Activated T-helper 1 cell treated with anti-CD3 and anti-CD28 coated beads, Interleukin-12 subunit alpha, Interleukin-12 subunit beta, Interleukin-2, Interleukin-4 antibody, amounts not matched to agents 30 ng/mL and 10 ng/mL and 1 ng/mL, durations not matched to agents 14 hours and 24 hours and 36 hours (primary cell): ENCODE measurements at places on chromosomes 1 and 21. TPM values are rescaled to one million over a fixed set of nuclear protein-coding genes. Genes with fewer than 3 reads are reported as not detected.

DNA sequence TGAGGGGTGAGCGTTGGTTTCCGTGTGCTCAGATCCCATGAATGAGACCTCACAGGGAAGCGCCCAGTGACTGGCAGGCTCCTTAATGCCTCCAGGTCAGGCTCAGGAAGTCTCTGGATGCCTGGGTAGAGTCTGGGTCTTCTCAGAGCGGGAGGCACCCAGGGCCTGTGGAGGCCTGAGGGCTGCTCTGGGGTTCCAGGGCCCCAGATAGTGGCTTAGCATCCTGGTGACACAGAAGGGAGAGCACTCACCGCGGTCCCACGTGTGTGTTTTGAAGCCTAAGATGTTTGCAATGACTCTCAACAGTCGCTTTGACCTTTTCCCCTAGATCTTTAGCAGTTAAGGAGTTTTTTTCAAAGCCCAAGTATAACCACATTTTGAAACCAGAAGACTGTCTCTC, 25.0 kb downstream of the PRMT2 start:
- H3K27ac ChIP-seq, result no peak overlapping the region
- peaks cover 32% of the 10 kb centered on the region for H3K36me3 ChIP-seq
- H3K4me1 ChIP-seq, result peaks cover 4% of the 10 kb centered on the region
- no peak overlapping the region for H3K4me3 ChIP-seq
- no peak for DNase-seq
- H3K27me3 ChIP-seq, result no peaks in the 10 kb centered on the region

Gene DTL
- total RNA-seq, result 91.0 and 94.8 TPM in 2 replicates

DNA sequence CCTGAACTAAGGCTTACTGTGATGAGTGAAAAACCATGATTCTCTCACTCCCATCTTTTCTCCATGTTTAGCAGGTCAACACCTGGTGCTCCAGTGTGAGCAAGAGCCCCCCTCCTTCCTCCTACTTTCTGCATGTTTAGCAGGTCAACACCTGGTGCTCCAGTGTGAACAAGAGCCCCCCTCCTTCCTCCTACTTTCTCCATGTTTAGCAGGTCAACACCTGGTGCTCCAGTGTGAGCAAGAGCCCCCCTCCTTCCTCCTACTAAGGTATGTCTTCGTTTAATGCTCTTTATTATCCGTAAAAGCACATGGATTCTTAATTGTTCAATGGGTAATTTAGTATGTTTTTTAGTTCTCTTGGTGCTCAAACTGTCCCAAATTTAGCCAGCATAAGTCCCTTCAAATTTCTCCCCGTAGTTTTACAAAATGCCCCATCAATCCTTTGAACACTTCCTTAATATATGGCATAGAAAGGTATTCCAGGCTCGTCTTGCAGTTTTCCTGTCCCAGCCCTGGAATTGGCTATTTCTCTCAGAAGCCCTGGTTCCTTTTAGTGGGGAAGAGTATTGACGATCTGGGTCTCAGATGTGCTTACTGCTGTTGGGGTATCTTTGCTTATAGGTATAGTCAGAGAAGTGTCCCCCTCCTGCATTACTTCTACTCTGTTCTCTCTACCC, 760.8 kb upstream of the TPTE start:
- no peak overlapping the region for H3K4me3 ChIP-seq
- H3K27ac ChIP-seq, result no peak overlapping the region
- H3K27me3 ChIP-seq, result no peaks in the 10 kb centered on the region
- DNase-seq, result no peak

DNA sequence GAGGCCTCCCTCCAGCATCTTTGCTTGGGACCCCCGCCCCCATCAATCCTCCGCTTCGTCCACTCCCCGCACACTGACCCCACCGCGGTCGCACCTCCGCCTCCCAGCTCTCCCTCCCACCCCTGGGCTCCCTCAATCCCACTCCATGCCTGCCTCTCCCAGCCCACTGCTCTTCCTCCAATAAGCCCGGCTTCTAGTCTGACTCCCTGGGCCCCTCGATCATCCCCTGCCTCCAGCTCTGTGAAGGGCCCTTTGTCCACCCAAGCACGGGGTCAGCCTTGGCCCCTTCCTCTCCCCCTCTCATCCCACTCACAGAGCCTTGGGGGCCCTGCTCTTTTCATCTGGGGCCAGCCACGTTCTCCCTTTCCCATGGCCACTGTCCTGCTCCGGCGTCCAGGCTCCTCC, 1.5 kb upstream of the TMEM200B start:
- H3K4me1 ChIP-seq, result no peaks in the 10 kb centered on the region
- H3K27me3 ChIP-seq, result peaks cover 24% of the 10 kb centered on the region
- H3K4me3 ChIP-seq, result peak overlapping the region; percentile 82
- DNase-seq, result no peak
- H3K36me3 ChIP-seq, result peaks cover 1% of the 10 kb centered on the region

Gene USH2A
- not detected in 2 replicates for total RNA-seq

Gene CFAP141
- total RNA-seq, result not detected in 2 replicates

GRCh38 chr1:62746086-62746808, 37.7 kb upstream of the ATG4C start:
- H3K4me1 ChIP-seq, result no peaks in the 10 kb centered on the region
- no peaks in the 10 kb centered on the region for H3K36me3 ChIP-seq
- no peak for DNase-seq

DNA sequence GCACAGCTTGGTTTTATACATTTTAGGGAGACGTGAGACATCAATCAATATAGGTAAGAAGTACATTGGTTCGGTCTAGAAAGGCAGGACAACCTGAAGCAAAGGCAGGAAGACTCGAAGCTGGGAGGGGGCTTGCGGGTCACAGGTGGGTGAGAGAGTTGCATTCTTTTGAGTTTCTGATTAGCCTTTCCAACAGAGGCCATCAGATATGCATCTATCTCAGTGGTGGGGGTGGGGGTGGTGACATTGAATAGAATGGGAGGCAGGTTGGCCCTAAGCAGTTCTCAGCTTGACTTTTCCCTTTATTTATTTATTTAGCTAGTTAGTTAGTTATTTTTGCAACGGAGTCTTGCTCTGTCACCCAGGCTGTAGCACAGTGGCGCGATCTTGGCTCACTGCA, 85.6 kb downstream of the WDR4 start:
- no peaks in the 10 kb centered on the region for H3K4me1 ChIP-seq
- no peak overlapping the region for H3K4me3 ChIP-seq
- DNase-seq, result no peak
- no peaks in the 10 kb centered on the region for H3K36me3 ChIP-seq

- H3K4me1 ChIP-seq, result no peaks in the 10 kb centered on the region
- no peaks in the 10 kb centered on the region for H3K36me3 ChIP-seq
- DNase-seq, result no peak
- no peak overlapping the region for H3K27ac ChIP-seq
- peaks cover 2% of the 10 kb centered on the region for H3K27me3 ChIP-seq
Measured at GRCh38 chr21:40905251-40905650, 58.3 kb upstream of the DSCAM start.

DNA sequence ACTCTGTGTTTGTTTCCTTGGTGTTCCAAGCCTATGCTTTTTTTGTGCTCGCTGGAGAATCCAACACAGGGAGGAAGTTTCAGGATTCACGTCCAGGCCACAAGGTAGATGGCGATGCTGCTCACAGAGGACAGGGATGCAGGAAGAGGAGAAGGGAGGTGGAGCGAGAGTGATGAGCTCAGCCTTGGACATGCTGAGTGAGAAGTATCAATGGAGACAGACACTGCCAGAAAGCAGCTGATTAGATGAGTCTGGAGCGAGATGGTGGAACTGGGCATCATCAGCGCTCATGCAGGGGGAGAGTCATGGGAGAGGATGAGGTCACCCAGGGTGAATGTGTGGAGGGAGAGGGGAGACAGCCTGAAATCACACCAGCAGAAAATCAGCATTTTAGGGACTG, 110.0 kb downstream of the GLUL start:
- no peak overlapping the region for H3K27ac ChIP-seq
- H3K36me3 ChIP-seq, result no peaks in the 10 kb centered on the region
- peaks cover 5% of the 10 kb centered on the region for H3K27me3 ChIP-seq
- H3K4me3 ChIP-seq, result no peak overlapping the region

Gene SELP
- 0.13 TPM in 1 of 2 replicates, not detected in the other for total RNA-seq

DNA sequence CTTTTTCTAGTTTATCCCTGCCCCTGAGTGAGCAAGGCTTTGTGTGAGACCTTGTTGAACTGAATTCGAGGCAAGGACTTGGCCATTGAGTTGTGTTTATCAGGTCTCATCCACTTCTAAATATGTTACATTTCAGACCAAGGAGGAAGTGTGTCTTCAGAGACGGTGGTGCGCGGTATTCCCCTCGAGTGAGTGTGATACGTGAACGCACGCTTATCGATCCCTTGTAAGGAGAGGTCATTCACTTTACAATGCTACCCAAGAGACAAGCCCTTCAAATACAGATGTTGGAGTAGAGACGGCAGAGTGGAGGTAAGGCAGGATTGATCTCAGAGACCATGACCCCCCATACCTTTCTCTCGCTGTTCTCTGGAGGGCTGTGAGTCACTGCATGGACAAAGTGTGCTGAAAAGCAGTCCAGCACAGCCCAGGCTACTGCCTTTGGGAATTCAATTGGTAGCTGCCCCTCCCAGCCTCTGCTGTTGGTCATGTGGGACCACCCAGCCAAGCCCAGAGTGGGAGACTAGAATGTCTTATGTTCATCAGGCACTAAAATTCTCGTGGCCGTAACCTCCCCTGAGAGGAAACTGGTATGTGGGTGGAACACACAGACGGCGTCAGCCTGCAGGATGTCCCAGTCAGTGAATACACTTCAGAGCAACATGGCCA, 16.3 kb upstream of the MTARC1 start:
- peaks cover 4% of the 10 kb centered on the region for H3K27me3 ChIP-seq
- H3K36me3 ChIP-seq, result no peaks in the 10 kb centered on the region
- H3K27ac ChIP-seq, result no peak overlapping the region
- H3K4me3 ChIP-seq, result no peak overlapping the region
- DNase-seq, result no peak

Gene MATN1
- 0.42 and 0.70 TPM in 2 replicates for total RNA-seq

Gene UTS2
- total RNA-seq, result not detected in 2 replicates

GRCh38 chr1:57331620-57332019, 92.2 kb downstream of the DAB1 start:
- no peak overlapping the region for H3K27ac ChIP-seq
- no peaks in the 10 kb centered on the region for H3K36me3 ChIP-seq
- no peak overlapping the region for H3K4me3 ChIP-seq

- no peak overlapping the region for H3K4me3 ChIP-seq
- H3K36me3 ChIP-seq, result peaks cover 29% of the 10 kb centered on the region
- no peaks in the 10 kb centered on the region for H3K27me3 ChIP-seq
- no peaks in the 10 kb centered on the region for H3K4me1 ChIP-seq
Measured at GRCh38 chr1:21232044-21232443, 55.3 kb upstream of the EIF4G3 start.

Gene SUSD4
- total RNA-seq, result not detected in 2 replicates

Gene PIK3C2B
- 21.8 and 24.1 TPM in 2 replicates for total RNA-seq

- H3K4me1 ChIP-seq, result peaks cover 25% of the 10 kb centered on the region
- no peak overlapping the region for H3K27ac ChIP-seq
- H3K4me3 ChIP-seq, result no peak overlapping the region
- H3K27me3 ChIP-seq, result no peaks in the 10 kb centered on the region
- H3K36me3 ChIP-seq, result peaks cover 60% of the 10 kb centered on the region
Measured at GRCh38 chr21:34817821-34818661, 149.2 kb downstream of the CLIC6 start.

DNA sequence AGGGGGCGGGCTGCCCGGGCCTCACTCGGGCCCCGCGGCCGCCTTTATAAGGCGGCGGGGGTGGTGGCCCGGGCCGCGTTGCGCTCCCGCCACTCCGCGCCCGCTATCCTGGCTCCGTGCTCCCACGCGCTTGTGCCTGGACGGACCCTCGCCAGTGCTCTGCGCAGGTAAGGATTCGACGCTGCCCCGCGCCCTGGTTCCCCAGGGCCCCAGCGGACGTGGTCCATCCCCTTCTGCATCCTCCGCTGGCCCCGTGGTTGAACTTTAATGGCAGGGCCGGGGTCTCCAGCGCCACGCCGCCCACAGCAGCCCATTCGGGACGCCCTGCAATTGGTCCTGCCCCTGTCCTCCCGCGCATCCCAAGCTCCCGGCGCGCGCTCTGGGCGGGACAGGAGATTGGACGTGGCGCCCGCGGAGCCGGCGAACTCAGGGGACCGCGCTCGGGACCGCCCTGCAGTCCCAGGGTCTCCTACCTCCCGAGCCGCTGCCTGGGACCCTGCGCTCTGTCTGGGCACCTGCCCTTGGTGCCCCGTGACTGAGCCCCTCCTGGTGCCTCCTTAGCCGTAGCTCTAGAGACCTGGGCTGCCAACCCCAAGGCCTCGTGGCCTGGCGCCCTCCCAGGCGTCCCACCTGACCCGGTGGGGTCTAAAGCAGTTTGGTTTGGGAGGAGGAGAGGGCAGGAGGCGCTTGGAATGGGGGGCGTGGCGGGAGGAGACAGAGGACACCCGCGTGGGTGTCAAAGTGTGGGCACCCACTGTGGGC, at the start of gene ALPL:
TSS of gene ALPL (plus strand) at position 73 of the 762 bp plus-strand sequence. CDS start 44,659 bp downstream, outside the sequence.
- H3K4me1 ChIP-seq, result peaks cover 6% of the 10 kb centered on the region
- peaks cover 47% of the 10 kb centered on the region for H3K27me3 ChIP-seq
- H3K36me3 ChIP-seq, result no peaks in the 10 kb centered on the region
- no peak for DNase-seq

GRCh38 chr21:15495965-15496364, 233.8 kb upstream of the USP25 start:
- peaks cover 2% of the 10 kb centered on the region for H3K27me3 ChIP-seq
- H3K4me1 ChIP-seq, result no peaks in the 10 kb centered on the region
- H3K27ac ChIP-seq, result no peak overlapping the region
- no peak for DNase-seq
- H3K36me3 ChIP-seq, result no peaks in the 10 kb centered on the region

- no peaks in the 10 kb centered on the region for H3K36me3 ChIP-seq
- no peak for DNase-seq
Measured at GRCh38 chr1:93604411-93604810, 77.2 kb downstream of the BCAR3 start.

Gene NBPF6
- 0.13 and 0.47 TPM in 2 replicates for total RNA-seq

DNA sequence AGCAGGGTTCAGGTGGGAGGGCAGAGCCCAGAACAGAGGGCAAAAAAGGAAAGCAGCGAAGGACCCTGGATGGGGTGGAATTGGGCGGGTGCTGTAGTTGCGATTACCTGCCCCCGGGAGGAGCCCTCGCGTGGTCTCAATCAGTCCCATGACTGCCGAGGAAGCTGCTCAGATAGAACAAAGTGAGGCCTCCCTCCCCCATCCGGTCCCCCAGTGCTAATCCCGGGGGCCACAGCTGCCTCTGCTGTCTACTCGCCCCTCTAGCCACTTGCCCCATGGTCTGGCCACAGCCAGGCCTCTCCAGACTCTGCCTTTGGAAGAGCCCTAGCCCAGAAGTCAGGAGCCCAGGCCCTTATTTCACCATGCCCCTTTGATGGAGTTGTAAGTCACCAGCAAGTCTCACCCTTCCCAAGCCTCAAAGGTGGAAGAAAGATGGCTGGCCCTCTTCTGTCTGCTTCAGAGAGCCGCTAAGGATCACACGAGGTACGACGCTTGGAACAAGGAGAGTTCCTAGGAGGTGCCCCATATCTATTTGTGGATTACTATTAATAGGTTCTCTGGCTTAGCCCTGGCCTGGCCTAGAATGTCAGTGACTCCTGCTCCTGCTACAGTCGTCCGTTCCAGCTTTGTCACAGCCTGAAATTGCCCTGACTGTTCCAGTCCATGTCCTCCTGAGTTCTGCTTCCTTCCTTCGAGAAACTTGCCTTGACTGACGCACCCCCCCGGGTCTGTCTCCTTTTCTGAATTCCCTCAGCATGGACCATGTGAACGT, 16.4 kb downstream of the ECHDC2 start:
- H3K27me3 ChIP-seq, result no peaks in the 10 kb centered on the region
- no peak overlapping the region for H3K4me3 ChIP-seq
- no peak overlapping the region for H3K27ac ChIP-seq
- H3K36me3 ChIP-seq, result peaks cover 2% of the 10 kb centered on the region
- no peaks in the 10 kb centered on the region for H3K4me1 ChIP-seq
- DNase-seq, result no peak

Gene CRYAA
- total RNA-seq, result not detected in 2 replicates

Gene ATP5PO
- 168 and 176 TPM in 2 replicates for total RNA-seq

- no peaks in the 10 kb centered on the region for H3K4me1 ChIP-seq
- no peaks in the 10 kb centered on the region for H3K27me3 ChIP-seq
- H3K27ac ChIP-seq, result no peak overlapping the region
- H3K4me3 ChIP-seq, result no peak overlapping the region
- no peak for DNase-seq
Measured at GRCh38 chr1:219517031-219517430, 95.9 kb downstream of the ZC3H11B start.
